Inflammatory macrophage treated with lipopolysaccharide for 4 hours (primary cell): ENCODE measurements at places on chromosomes 6 and 20.
A peak's percentile ranks its signal among the peaks of the same experiment; 100 is the strongest.

DNA sequence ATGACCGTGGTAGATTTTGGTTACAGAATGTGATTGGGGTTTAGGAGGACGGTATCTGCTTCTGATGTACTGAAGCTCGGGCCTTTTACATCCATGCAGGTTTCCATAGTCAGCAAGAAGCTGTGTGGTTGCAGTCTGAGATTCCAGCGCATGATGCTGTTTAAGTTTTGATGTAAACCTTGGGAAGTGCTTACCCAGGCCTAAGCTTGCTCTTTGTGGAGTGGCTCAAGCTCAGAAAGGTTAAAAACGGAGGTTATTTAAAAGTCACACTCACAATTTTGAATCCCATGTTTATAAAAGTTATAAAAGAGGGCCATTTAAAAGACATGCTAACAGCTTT, 121.4 kb downstream of the TIAM2 start:
- no peak for DNase-seq

GRCh38 chr20:32007787-32008616, 2.2 kb upstream of the CCM2L start:
- no peak for DNase-seq

GRCh38 chr6:133129556-133129955, 111.6 kb upstream of the EYA4 start:
- DNase-seq, result no peak

DNA sequence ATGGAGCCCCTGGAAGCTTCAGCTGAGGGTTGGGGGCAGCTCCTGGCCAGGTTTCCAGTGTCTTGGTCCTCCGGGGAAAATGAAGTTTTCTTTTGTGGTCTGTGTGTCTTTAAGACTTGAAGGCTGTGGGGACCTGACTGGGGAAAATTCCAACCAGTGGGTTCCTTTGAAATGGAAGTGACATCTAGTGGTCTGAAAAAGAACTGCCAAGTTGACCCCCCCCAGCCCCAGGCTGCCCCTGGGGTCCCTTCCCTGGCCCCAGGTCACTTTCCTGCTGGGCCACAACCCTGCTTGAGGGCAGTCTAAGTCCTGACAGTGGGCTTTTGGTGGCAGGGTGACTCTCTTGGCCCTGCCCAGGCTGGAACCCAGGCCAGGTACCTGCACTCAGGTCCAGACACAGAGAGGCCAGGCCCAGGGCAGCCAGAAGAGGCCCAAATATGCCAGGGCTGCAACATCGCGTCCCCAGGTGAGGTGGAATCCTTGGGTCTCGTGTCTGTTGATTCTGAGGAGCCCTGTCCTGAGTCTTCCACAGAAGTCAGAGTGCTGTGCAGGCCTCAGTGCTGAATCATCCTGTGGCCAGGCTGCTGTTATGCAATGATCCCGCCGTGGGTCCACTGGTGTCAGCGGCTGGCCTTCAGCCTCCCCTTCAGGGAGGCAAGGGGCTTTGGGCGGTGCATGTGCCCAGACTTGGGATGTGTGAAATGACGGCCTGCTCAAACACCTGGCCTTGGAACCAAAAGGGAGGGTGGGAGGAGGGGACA, 68.4 kb downstream of the VEGFA start:
- DNase-seq, result peak; percentile 63

DNA sequence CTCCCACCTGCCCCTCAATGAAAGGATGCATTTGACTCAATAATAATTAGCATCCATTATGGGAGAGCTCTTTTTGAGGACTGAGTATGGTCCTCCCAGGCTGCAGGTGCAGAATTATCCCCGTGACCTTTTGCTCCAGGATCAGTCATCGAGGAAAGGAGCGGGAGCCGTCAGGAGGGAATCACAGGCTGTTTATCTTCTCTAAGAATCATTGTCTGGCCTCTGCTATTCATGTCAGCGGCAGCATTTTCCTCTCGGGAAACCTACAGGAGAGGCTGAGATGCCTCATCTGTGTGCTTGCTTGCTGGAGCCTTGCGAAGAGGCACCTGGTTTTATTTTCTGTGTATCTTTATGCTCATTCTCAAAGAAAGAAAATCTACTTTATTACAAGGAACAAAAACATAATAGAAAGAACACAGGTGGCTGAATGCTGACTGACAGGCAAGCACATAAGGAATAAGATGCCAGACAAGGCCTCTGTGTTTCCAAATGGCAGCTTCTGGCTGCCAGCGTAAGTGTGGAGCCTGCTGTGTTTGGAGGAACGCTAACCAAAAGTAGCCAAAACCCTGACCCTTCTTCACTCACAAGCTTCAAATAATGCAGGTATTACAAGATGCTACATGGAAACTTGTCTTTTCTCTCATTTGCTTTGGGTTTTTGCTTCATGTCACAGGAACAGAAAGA, 539.1 kb upstream of the MARCKS start:
- no peak for DNase-seq

DNA sequence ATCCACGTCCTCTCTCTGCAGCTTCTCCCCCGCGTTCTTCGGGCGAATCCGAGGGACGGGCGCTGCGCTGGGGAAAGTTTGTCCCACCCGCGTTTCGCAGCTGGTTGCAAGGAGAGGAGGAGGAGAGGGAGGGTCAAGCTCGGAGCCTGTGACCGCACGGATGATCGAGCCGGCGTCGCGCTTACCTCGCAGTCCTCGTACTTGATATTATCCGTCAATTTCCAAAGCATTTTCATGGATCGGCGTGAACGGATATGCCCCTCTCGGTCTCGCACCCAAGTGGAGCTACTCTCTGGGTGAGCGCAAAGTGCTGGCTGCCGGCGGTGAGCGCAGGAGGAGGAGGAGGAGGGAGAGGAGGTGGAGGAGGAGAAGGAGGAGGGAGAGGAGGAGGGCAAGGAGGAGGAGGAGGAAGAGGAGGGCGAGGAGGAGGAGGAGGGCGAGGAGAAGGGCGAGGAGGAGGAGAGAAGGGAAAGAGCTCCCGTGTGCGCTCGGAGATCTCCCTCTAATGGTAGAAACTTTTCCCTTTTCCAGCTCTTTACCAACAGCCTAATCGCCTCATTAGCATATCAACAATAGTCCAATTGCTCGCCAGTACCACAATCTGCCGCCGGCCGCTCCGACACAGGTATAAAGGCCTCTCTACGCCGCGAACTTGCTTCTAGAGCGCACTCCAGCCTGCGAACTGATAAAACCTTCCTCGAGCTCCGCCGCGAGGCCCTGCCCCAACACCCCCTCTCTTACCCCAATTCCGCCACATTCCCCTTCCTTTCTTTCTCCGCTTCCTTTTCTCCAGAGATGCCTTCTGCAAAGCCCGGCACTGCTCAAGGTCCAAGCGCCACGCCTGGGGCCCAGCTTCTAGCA, at the start of gene TFAP2A:
Gene TFAP2A (minus strand): TSS at position 319 of the 861 bp plus-strand sequence. CDS start 83 bp downstream, at position 236.
- no peak for DNase-seq

DNA sequence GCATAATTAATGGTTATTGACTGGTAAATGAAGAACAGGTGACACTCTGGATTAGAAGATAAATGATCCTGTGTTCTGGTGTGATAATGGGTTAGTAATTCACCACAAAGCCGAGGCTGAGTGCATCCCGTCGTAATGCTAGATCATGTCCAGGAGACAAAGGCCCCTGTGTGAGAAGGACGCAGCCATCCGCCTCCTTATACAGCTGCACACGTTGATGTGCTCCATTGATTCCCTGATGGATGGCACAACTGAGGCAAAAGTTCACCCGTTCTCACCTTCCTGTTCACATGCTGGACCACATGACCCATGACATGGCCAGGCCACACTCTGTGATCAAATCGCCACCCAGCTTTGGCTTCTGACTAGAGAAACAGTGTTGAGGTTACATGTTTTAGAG, 136.1 kb downstream of the FOXC1 start:
- DNase-seq, result no peak

DNA sequence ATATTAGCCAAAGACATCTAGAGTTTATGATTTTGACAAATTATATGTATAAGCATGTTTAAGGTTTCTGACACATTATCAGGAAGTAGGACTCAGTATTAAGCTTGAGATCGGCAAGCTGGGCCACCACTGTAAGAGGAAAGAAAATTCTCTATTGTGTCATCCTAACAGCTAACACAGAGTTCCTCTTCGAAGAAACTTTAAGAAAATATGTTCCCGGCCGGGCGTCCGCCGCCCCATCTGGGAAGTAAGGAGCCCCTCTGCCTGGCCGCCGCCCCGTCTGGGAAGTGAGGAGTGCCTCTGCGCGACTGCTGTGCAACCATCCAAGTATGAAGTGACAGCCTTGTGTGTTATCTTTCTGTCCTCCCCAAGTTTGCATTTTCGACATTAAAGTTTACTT, 23.0 kb downstream of the USP49 start:
- peak; percentile 64 for DNase-seq

- DNase-seq, result no peak
Measured at GRCh38 chr6:158061709-158062461, 80.2 kb downstream of the SYNJ2 start.

- DNase-seq, result no peak
Measured at GRCh38 chr20:23344336-23344735, 6.3 kb upstream of the NXT1 start.

DNA sequence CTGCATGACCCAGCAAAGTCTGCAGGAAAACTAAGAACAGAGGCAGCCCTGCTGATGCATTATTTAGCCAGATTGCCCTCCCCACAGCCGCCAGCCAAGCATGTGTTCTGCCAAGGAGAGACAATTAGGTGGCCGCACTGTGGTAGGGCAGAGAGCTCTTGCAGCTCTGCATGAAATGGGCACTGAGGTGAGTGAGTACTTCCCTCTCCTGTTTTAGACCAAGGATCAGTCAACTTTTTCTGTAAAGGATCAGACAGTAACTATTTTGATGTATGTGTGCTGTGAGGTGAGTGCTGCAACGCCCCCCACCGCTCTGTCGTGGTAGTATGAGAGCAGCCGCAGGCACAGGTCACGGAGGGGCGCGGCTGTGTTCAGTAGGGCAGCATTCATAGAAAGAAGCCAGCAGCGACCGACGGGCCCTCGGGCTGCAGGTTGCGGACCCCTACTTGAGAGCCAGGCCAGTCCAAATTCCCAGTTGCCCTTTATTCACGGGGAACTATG, 23.8 kb upstream of the FAM50B start:
- no peak for DNase-seq

GRCh38 chr6:41228616-41229015, 467 bp downstream of the TREML4 start:
- DNase-seq, result peak; percentile 92

DNA sequence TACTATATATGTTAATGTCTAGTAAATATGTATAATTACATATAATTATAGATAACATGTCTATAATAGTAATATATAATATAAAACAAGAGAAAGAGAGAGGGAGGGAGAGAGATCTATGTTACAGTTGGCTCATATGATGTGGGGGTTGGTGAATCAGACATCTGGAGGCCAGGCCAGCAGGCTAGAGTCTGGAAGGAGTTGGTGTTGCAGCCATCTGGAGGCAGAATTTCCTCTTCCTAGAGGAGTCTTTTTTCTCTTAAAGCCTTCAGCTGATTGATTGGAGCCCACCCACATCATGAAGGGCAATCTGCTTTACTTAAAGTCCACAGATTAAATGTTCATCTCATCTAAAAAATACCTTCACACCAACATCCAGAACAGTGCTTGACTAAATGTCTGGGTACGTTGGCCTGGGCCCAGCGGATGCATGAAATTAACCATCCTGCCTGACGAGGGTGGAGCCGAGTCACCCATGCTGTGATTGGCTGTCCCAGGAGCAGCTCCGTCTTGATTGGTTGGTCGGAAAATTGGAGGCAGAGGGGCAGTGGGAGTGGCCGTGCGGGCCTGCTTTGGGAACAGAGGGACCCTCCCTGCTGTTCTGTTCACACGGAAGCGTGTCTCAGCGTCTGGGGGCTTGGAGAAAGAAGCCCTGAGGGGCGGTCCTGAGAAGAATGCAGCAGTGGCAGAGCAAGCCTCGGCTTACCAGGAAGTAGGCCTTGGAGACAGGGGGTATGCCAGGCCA, 392.4 kb downstream of the QKI start:
- no peak for DNase-seq

GRCh38 chr6:158643836-158644230, 710 bp downstream of the DYNLT1 start:
- DNase-seq, result peak; percentile 30

- DNase-seq, result no peak
Measured at GRCh38 chr20:35489717-35490116, 34.3 kb downstream of the CEP250 start.

- DNase-seq, result no peak
Measured at GRCh38 chr6:147170269-147170668, 33.9 kb upstream of the STXBP5 start.

DNA sequence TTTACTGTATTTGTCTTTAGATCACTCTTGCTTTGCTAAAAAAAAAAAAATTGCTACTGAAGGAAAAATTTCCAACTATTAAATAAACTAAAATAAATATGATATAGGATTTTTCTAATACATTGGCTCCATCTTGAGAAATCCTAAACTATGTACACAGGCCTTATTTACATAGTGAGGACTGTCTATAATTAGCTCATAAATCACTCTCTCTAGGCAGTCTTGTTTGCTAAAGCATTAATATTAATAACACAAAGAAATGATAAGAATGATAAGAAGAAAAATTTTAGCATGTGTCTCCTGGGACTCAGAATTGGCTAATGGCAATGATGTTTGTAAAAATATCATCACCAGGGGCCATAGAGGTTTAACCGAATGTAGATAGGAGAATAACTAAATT, 13.3 kb upstream of the CRYBG1 start:
- no peak for DNase-seq

DNA sequence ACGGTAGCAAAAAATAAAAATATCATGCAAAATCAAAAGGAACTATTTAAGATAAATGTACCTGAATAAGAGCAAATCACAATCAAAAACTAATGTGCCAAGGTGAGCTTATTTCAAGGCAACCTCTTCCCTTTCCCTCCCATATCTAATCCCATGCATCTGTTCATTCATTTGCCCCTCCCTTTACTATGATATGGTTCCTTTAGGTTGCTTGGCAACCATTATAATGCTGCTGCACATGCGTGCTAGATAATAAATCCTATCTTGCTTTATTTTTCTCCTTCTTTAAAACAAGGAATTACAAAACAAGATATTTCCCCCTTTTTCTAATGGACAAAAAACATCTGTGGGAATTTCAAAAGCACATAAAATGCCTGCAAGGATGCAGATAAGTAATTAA, 318.2 kb upstream of the POU3F2 start:
- DNase-seq, result no peak

GRCh38 chr6:42142118-42142835, at the start of gene C6orf132:
Gene C6orf132 (minus strand): TSS chr6:42142620. CDS start chr6:42142444, 176 bp downstream.
- no peak for DNase-seq

DNA sequence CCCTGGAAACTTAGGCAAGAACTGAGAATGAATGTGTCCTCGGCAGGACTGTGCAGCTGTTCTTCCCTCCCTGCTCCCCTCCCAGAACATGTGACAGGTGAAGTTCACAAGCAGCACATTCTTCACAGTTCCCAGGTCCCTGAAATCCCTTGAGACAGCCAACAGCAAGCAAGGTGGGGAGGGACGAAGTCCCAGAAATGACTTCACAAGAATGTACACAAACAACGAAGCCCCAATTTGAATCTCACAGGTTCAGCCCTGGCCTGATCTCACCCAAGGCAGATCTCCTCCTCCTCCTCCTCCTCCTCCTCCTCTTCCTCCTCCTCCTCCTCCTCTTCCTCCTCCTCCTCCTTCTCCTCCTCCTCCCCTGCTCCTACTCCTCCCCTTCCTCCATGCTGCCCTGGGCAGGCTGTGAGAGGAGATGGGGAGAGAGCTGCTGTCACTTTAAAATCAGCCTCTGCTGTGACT, 32.4 kb downstream of the WRNIP1 start:
- no peak for DNase-seq

GRCh38 chr6:51855310-51856082, 231.9 kb downstream of the PKHD1 start:
- DNase-seq, result peak; percentile 59

- DNase-seq, result no peak
Measured at GRCh38 chr6:23587582-23587981, 538.4 kb upstream of the NRSN1 start.
